NCI-H345 (cell line): ENCODE measurements at places on chromosomes 3 and 15.

GRCh38 chr3:63607716-63608115, 44.8 kb upstream of the SNTN start:
- DNase-seq: peak; percentile 5

DNA sequence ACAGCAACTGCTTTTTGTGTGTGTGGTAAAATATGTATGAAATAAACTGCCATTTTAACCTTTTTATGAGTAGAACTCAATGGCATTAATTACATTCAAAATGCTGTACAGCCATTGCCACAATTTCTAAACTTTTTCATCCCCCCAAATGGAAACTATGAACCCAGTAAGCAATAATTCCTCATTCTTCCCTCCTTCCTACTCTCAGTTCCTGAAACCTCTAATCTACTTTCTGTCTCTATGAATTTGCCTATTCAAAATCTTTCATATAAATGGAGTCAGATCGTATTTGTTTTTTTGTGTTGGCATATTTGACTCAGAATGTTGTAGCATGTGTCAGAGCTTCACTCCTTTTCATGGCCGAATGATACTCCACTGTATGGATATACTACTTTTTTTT, 5.3 kb upstream of the BLM start:
- no peak for DNase-seq

DNA sequence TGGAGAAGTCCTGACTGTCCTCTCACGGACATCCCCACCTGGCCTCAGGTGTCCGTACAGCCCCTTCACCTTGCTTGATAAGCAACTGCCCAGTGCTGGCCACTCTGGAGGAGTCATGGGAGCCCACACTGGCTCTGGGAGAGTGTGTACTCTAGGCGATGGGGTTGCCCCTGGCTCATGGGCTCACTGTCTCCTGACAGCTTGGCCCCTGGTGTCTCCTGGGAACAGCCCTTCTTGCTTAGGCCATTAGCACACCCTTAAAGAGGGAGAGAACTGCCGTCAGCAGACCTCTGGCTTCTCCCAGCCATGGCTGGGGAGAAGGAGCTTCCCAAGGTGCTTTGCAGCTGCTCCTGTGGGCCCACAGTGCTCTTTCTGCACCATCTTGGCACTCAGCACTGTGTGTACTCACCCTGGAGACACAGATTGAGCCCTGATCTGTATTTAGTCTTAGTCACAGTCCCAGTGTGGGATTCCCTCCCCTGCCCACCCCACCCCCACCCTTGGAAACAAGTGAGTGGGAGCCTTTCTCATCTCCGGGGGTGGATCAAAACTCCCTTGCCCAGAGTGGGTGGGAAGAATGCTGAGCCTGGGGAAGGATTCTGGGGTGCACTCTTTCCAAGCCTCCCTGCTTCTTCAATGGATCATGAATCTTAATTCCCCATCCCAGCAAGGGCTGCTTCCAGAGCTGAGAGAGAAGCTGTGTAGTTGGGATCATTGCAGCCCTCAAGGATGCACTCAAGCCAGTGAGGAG, 83.5 kb upstream of the ADPGK start:
- no peak for DNase-seq

- no peak for DNase-seq
Measured at GRCh38 chr15:64991536-64992135, 1.9 kb upstream of the SPG21 start.
